Ascending aorta (tissue), 2 donors: ENCODE measurements at places on chromosomes 12 and 14. TPM values are rescaled to one million over a fixed set of nuclear protein-coding genes. Genes with fewer than 3 reads are reported as not detected.

- peak; percentile 66 for DNase-seq
- H3K27ac ChIP-seq = peak overlapping the region; percentile 54
- H3K4me1 ChIP-seq = no peaks in the 10 kb centered on the region
Observed at GRCh38 chr14:32709027-32709426, 229.7 kb upstream of the NPAS3 start.

GRCh38 chr12:106049546-106049945, 89.2 kb downstream of the NUAK1 start:
- H3K4me3 ChIP-seq = no peak overlapping the region
- DNase-seq = no peak
- H3K36me3 ChIP-seq = no peaks in the 10 kb centered on the region
- H3K4me1 ChIP-seq = no peaks in the 10 kb centered on the region
- no peaks in the 10 kb centered on the region for H3K27me3 ChIP-seq
- no peak overlapping the region for H3K27ac ChIP-seq

- H3K4me3 ChIP-seq = no peak overlapping the region
- H3K36me3 ChIP-seq = no peaks in the 10 kb centered on the region
- no peaks in the 10 kb centered on the region for H3K27me3 ChIP-seq
- DNase-seq = no peak
Observed at GRCh38 chr12:104469523-104469922, 12.8 kb downstream of the CHST11 start.

DNA sequence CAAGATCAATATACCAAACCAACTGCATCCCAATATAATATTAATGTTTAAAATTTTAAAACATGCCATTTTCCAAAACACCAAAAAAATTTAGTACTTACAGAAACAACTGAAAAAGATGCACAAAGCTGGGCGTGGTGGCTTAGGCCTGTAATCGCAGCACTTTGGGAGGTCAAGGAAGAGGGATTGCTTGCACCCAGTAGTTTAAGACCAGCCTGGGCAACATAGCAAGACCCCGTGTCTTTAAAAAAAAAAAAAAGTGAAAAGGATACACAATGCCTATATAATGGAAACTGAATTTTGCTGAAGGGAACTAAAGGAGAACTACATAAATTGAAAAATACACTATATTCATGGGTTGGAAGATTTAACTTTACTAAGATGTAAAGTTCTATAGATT, 149.5 kb downstream of the RMST start:
- no peak for DNase-seq
- H3K4me3 ChIP-seq = no peak overlapping the region
- H3K27ac ChIP-seq = no peak overlapping the region
- H3K4me1 ChIP-seq = no peaks in the 10 kb centered on the region
- H3K36me3 ChIP-seq = no peaks in the 10 kb centered on the region
- H3K27me3 ChIP-seq = no peaks in the 10 kb centered on the region

- H3K27me3 ChIP-seq = no peaks in the 10 kb centered on the region
- no peak overlapping the region for H3K27ac ChIP-seq
- H3K4me1 ChIP-seq = peaks cover 5% of the 10 kb centered on the region
- no peaks in the 10 kb centered on the region for H3K36me3 ChIP-seq
Observed at GRCh38 chr12:179131-179884, 34.6 kb downstream of the SLC6A12 start.

GRCh38 chr12:84624601-84625000, 288.0 kb downstream of the SLC6A15 start:
- no peaks in the 10 kb centered on the region for H3K36me3 ChIP-seq
- H3K4me1 ChIP-seq = no peaks in the 10 kb centered on the region
- H3K4me3 ChIP-seq = no peak overlapping the region
- DNase-seq = no peak
- H3K27me3 ChIP-seq = no peaks in the 10 kb centered on the region
- H3K27ac ChIP-seq = no peak overlapping the region

GRCh38 chr14:64174922-64175782, 119.0 kb downstream of the ESR2 start:
- no peaks in the 10 kb centered on the region for H3K4me1 ChIP-seq
- no peak overlapping the region for H3K4me3 ChIP-seq
- no peak for DNase-seq
- no peaks in the 10 kb centered on the region for H3K27me3 ChIP-seq
- H3K27ac ChIP-seq = no peak overlapping the region

DNA sequence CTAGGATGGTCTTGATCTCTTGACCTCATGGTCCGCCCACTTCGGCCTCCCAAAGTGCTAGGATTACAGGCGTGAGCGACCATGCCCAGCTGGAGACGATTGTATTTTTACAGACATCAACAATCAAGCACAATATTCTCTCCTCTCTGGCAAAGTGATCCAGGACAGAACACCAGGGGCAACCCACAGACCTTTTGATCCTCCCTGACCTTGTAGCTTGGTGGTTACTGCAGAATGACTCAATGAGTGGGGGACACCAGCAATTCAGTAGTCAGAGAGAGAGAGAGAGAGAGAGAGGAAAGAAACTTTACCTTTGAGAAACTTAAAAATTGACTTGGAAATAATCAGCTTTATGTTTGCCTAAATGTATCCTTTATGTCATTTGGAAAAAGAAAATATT, 51.2 kb downstream of the DRAM1 start:
- no peaks in the 10 kb centered on the region for H3K27me3 ChIP-seq
- H3K4me1 ChIP-seq = no peaks in the 10 kb centered on the region
- no peak overlapping the region for H3K27ac ChIP-seq
- H3K36me3 ChIP-seq = no peaks in the 10 kb centered on the region
- no peak overlapping the region for H3K4me3 ChIP-seq

DNA sequence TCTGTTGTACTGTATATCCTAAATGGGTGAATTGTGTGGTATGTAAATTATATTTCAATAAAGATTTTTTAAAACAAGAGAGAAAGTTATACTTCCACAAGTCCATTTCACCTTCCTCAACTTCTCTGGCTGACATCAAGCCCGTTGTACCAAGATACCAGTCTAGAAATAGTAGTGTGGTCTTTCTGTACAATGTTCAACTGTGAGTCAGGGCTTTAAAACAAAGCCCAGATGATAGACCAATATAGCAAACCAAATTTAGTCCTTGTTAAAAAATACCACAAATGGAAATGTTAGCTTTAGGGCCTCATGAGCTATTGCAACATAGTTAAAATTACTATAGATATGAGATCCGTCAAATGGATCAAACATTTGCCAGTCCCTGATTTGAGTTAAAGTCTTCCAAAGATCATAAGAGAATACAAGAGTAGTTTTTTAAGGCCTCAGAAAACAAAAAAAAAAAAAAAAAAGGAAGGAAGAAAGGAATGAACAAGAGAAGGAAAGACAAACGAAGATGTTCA, 49.0 kb upstream of the EGLN3 start:
- no peaks in the 10 kb centered on the region for H3K27me3 ChIP-seq
- H3K36me3 ChIP-seq = no peaks in the 10 kb centered on the region
- no peak overlapping the region for H3K4me3 ChIP-seq
- H3K27ac ChIP-seq = no peak overlapping the region
- DNase-seq = no peak

- no peak overlapping the region for H3K4me3 ChIP-seq
- H3K27ac ChIP-seq = no peak overlapping the region
- no peak for DNase-seq
- no peaks in the 10 kb centered on the region for H3K4me1 ChIP-seq
Observed at GRCh38 chr14:63383776-63384367, 65.1 kb upstream of the GPHB5 start.

- no peaks in the 10 kb centered on the region for H3K27me3 ChIP-seq
- peaks cover 1% of the 10 kb centered on the region for H3K36me3 ChIP-seq
- DNase-seq = no peak
- H3K4me1 ChIP-seq = peaks cover 3% of the 10 kb centered on the region
- H3K4me3 ChIP-seq = no peak overlapping the region
Observed at GRCh38 chr12:27000961-27001360, 13.2 kb downstream of the TM7SF3 start.

- no peak overlapping the region for H3K27ac ChIP-seq
- no peaks in the 10 kb centered on the region for H3K27me3 ChIP-seq
- no peak overlapping the region for H3K4me3 ChIP-seq
- no peak for DNase-seq
Observed at GRCh38 chr12:60174476-60174875, 578.6 kb downstream of the SLC16A7 start.

GRCh38 chr12:89253488-89253887, 98.8 kb downstream of the DUSP6 start:
- no peaks in the 10 kb centered on the region for H3K27me3 ChIP-seq
- DNase-seq = no peak
- H3K27ac ChIP-seq = no peak overlapping the region
- H3K4me3 ChIP-seq = no peak overlapping the region
- H3K4me1 ChIP-seq = peaks cover 7% of the 10 kb centered on the region
- no peaks in the 10 kb centered on the region for H3K36me3 ChIP-seq

GRCh38 chr12:111122458-111122878, 202.1 kb upstream of the MYL2 start:
- no peak overlapping the region for H3K27ac ChIP-seq
- H3K4me3 ChIP-seq = no peak overlapping the region
- DNase-seq = no peak
- no peaks in the 10 kb centered on the region for H3K36me3 ChIP-seq

- no peak for DNase-seq
- H3K27ac ChIP-seq = no peak overlapping the region
- no peak overlapping the region for H3K4me3 ChIP-seq
- peaks cover 11% of the 10 kb centered on the region for H3K36me3 ChIP-seq
Observed at GRCh38 chr12:45827974-45828373, 98.5 kb downstream of the ARID2 start.

DNA sequence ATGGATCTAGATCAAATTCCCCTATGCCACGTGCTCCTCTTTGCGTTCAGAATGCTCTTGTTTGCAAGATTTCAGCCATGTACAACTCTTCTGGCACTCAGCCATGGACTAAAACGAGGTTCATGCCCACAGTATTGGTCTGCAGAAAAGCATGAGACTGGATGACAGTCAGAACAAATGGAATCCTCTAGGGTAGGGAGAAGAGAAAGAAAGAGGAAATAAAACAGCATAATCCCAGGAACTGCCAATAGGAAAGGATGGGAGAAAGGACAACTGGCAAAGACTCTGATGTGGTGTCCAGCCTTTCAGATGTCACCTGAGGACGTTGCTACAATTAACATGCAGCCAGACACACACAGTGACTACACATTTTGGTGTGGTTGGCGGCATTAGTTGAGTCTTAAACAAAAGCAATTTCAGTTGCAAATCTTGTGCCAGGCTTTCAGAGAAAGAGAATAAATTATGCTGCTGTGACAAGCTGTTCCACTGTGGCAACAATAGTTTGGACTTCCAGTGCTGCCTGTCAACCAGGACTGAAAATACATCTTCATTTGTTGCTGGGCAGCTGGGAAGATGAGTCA, 338.0 kb downstream of the RGS6 start:
- no peak for DNase-seq
- H3K4me1 ChIP-seq = no peaks in the 10 kb centered on the region
- H3K27ac ChIP-seq = no peak overlapping the region
- no peak overlapping the region for H3K4me3 ChIP-seq
- no peaks in the 10 kb centered on the region for H3K27me3 ChIP-seq

- H3K27ac ChIP-seq = no peak overlapping the region
- no peak for DNase-seq
- H3K4me3 ChIP-seq = no peak overlapping the region
- no peaks in the 10 kb centered on the region for H3K36me3 ChIP-seq
- H3K27me3 ChIP-seq = no peaks in the 10 kb centered on the region
Observed at GRCh38 chr12:64304571-64304970, 82.5 kb upstream of the KICS2 start.

GRCh38 chr12:13156277-13156676, 40.2 kb upstream of the EMP1 start:
- H3K36me3 ChIP-seq = no peaks in the 10 kb centered on the region
- H3K4me3 ChIP-seq = no peak overlapping the region
- no peaks in the 10 kb centered on the region for H3K4me1 ChIP-seq
- no peaks in the 10 kb centered on the region for H3K27me3 ChIP-seq
- no peak for DNase-seq
- no peak overlapping the region for H3K27ac ChIP-seq

DNA sequence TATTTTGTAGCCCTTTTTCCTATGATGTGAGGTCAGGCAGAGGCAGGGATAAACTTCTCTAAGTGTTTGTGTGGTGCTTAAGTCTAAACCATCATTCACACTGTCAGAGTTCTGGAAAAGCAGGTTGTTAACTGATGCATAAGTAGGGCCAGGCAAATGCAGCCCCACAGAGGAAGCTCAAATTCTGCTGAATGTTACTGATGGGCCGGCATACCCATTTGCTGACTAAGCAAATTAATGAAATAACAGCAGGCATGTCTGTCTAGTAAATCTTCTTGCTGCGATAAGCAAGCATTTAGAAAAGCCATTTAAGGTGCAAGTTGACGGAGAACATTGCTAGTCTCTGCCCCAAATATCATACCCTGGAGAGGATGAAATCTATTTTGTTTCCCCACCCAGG, 523.2 kb upstream of the CCDC196 start:
- H3K4me1 ChIP-seq = no peaks in the 10 kb centered on the region
- no peak overlapping the region for H3K27ac ChIP-seq
- no peaks in the 10 kb centered on the region for H3K27me3 ChIP-seq
- H3K36me3 ChIP-seq = no peaks in the 10 kb centered on the region
- H3K4me3 ChIP-seq = no peak overlapping the region
- DNase-seq = no peak

DNA sequence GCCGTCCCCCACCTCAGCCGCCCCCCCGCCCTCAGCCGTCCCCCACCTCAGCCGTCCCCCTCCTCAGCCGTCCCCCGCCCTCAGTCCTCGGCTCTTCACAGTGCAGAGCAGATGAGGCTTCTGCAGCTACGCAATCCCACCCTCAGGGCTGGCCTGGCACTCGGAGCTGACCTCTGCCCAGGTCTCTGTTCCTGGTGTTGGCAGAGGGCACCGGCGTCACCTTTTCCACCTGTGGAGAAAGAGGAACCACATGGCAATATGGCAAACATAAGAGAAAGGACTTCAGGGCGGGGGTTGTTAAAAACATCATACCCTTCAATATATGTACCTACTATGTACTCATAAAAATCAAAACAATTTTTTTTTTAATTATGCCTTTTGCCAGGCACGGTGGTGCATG, 45.8 kb downstream of the MLXIP start:
- no peak overlapping the region for H3K27ac ChIP-seq
- H3K4me3 ChIP-seq = no peak overlapping the region
- H3K36me3 ChIP-seq = peaks cover 20% of the 10 kb centered on the region
- no peak for DNase-seq
- peaks cover 20% of the 10 kb centered on the region for H3K4me1 ChIP-seq

DNA sequence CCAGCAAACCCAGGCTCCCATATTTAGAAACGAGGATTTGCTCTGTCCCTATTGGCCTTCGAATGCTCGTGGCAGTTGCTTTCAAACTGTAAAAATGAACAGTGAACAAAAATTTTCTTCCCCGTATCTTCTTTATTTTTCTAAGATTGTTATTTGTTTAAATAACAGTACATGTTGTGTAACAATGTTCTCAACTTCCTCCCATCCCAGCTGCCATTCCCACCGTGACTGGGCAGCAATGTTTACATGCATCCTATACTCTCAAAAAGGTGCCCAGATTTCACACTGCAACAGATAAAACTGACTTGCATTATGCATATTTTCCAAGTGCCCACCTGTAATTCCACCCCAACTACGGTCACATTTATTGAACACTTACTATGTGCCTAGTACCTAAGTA, 12.8 kb downstream of the VCPKMT start:
- no peak for DNase-seq
- H3K36me3 ChIP-seq = no peaks in the 10 kb centered on the region
- H3K4me1 ChIP-seq = no peaks in the 10 kb centered on the region
- H3K4me3 ChIP-seq = no peak overlapping the region
- no peak overlapping the region for H3K27ac ChIP-seq

The LRRC43 gene
- not detected for total RNA-seq

The RIN3 gene
- 30.3 TPM for total RNA-seq

The CD163 gene
- 120 TPM for total RNA-seq

The REM2 gene
- total RNA-seq = 1.9 TPM

The RFLNA gene
- not detected for total RNA-seq

The BMP4 gene
- 33.1 TPM for total RNA-seq

The GPRC5D gene
- total RNA-seq = not detected

The SLC5A8 gene
- total RNA-seq = 0.11 TPM

The SLC24A4 gene
- not detected for total RNA-seq

The HOXC6 gene
- total RNA-seq = 7.6 TPM
